ENCODE measurements at places on chromosomes 2 and 18.

DNA sequence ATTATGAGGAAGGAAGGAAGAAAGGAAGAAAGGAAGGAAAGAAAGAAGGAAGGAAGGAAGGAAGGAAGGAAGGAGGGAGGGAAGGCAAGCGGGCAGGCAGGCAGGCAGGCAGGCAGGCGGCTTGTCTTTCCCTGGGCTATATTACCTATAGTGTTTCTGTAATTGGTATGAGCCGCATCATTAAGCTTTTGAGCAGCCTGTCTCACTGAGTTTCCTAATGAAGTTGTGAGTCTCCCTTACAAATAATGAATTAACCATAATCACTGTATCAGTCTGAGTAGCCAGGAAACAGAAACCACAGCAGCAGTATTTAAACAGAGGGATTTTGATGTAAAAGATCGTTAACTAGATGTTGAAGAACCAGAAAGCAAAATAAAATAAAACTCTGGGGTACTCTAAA, 11.8 kb upstream of the SULT1C3 start:
- DNase-seq, result no peak

DNA sequence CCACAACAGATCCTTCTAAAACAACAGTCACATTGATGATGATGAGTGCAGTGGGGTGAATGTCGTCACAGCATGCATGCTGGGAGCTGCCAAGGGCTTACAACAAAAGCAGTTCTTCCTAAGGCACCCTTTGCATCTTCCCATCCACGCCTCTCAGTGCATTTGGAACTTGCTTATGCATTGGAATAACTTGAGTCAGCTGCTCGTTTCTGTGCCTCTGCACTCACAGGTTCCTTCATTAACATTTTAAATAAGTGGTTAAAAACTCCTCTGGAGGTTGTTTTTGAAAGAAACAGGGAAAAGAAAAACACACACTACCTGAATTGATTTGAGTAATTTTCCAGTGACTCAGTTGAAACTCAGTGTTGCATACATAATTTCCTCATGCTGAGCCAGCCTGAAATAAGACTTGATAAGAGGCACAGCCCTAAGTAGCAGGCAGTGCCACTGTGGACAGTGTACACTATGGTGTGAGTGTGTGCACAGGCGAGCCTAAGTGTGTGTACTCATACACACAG, 46.8 kb upstream of the TRIM43B start:
- DNase-seq, result no peak

GRCh38 chr2:11332596-11332995, 11.8 kb downstream of the ROCK2 start:
- DNase-seq, result no peak

GRCh38 chr2:47662552-47662951, 120.4 kb upstream of the MSH6 start:
- no peak for DNase-seq

- no peak for DNase-seq
These were observed 46.9 kb upstream of the NDUFV2 start for GRCh38 chr18:9055626-9056025.

GRCh38 chr2:218982586-218983262, 2.3 kb downstream of the FEV start:
- DNase-seq, result no peak
